ENCODE measurements at places on chromosomes 1 and 21.

- DNase-seq, result peak; percentile 68
These were observed 79.0 kb upstream of the NFASC start for GRCh38 chr1:204791453-204792353.

DNA sequence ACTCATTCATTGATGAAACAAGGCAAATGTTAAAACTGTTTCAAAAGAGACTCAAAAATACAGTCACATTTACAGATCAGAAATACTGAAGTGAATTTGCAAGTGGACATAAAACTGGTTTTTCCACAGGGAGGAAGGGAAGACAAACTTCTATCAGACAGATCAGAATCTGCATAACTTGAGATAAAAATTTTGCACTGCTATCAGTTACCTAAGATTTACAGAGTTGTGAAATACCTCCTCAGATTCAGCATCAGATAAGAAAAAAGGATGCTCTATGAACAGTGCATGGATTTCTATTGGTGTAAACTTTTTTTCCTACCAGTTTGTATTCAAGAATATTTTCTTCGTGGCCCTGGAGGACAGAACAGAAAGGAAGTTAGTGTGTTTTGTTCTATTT is 575.4 kb downstream of the RWDD3 start:
- DNase-seq, result no peak

DNA sequence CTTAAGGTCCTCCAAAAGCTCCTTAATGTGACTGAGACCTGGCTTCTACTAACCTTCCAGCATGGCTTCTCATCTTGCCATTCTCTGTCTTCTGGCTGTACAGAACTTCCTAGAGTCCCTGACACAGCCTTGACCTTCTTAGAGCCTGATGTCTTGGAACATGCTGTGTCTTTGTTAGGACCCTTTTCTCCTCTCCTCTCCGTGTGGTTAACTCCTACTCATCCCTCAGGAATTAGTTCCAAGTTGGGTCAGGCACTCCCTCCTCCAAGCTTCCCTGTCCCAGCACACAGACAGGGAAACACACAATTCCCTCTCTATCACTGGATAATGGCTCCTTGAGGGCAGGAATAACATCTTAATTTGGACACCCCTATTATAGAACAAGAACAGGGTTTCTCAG is 275.4 kb upstream of the USP24 start:
- no peak for DNase-seq

- DNase-seq, result no peak
These were observed 818 bp downstream of the FHL3 start for GRCh38 chr1:38004284-38005108.

DNA sequence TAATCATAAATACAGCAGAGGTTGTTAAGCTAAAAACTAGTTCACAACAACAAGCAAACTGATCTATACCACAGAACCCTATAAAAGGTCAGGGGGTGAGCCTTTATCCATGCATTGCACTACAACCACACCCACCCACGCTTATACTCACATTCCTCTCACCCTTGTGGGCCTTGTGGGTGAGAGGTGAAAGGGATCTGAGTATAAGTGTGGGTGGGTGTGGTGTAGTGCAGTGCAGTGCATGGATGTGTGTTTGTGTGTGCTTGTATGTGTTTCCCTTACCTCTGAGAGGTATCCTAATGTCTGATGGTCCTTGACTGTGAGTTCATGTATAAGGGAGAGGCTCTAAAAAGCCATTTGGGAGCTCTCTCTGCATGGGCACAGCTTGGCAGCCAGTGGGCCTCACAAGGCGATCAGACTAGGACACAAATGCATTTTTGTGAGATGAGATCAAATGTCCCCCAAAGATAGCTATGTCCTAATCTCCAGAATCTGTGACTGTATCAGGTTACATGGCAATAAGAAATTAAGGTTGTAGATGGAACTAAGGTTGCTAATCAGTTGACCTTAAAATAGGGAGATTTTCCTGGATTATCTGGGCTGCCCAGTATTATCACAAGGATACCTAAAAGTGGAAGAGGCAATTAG is 95.5 kb upstream of the DPT start:
- no peak for DNase-seq

DNA sequence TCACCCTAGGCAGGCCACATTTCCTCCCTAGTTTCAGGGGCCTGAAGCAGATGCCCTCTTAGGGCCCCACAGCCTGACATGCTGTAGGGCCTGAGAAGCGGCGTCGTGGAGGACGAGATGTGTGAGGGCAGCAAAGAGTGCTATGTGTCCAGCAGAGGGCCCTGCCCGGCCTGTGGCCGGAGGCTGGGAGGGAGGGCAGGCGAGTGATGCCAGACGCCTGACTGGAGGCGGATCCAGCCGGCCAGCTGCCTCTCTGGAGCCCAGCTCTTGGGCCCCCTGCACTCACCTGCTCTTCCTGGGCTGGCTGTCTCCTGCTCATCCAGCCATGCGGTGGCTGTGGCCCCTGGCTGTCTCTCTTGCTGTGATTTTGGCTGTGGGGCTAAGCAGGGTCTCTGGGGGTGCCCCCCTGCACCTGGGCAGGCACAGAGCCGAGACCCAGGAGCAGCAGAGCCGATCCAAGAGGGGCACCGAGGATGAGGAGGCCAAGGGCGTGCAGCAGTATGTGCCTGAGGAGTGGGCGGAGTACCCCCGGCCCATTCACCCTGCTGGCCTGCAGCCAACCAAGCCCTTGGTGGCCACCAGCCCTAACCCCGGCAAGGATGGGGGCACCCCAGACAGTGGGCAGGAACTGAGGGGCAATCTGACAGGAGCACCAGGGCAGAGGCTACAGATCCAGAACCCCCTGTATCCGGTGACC is at the start of gene GPR37L1:
TSS of gene GPR37L1 (plus strand) at position 279 of the 697 bp plus-strand sequence. CDS start at position 326, 47 bp downstream.
- DNase-seq, result no peak

DNA sequence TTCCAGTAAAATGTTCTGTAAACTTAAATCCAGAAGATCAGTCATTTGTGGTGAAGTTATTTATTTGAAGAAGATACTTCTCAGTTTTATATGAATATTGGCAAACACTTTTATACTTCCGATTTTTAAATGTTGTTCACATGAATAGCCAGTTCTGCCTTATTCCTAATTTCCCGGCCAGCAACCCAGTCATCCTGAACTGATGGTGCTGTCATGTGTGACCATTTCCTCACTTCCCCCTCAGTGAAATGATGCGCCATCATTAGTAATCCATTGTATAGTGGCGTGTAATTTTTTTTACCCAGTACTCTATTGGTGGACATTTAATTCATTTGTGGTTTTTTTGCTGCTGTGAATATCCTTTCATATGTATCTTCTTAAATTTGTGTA is 16.4 kb downstream of the GPSM2 start:
- no peak for DNase-seq

- DNase-seq, result no peak
These were observed 170.2 kb upstream of the GALNT2 start for GRCh38 chr1:229896861-229897260.

DNA sequence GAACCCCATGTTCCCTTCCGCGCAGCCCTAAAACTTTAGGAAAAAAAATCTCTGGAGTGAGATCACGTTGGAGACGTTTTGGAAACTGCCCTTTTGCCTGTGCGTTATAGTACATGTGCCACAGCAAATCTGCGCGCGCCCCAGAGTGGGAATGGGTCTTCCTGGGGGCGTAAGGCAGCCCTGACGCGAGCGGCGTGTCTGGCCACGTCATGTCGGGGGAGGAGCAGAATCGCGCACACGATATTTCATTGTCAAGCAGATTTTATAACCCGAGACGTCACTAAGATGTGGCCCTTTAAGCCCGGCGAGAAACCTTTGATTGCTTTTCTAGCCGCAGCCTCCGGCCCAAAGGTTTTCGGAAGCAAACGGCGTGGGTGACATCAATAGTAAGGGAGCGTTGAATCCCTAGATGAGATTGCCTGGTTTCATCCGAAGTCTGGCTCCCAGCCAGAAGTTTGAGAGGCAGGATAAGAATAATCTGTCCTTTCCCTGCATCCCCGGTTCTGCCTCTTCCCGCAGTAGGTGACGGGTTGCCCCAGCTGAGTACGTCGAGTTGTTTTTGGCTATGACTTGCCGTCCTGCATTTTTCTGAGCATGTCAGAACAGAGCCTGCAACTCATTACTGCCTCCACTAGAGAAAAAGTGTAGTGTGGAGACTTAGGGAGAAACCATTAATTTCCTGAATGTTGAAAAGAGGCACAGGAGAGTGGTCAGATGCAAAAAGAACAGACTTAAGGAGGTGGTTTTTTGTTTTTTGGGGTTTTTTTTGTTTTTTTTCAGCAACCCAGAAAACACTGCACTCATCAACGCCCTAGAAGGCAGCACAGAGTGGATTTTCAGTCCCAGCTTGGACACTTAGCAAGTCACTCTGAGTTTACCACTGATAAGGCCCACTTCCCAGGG is 817 bp upstream of the PMVK start:
- peak; percentile 67 for DNase-seq

DNA sequence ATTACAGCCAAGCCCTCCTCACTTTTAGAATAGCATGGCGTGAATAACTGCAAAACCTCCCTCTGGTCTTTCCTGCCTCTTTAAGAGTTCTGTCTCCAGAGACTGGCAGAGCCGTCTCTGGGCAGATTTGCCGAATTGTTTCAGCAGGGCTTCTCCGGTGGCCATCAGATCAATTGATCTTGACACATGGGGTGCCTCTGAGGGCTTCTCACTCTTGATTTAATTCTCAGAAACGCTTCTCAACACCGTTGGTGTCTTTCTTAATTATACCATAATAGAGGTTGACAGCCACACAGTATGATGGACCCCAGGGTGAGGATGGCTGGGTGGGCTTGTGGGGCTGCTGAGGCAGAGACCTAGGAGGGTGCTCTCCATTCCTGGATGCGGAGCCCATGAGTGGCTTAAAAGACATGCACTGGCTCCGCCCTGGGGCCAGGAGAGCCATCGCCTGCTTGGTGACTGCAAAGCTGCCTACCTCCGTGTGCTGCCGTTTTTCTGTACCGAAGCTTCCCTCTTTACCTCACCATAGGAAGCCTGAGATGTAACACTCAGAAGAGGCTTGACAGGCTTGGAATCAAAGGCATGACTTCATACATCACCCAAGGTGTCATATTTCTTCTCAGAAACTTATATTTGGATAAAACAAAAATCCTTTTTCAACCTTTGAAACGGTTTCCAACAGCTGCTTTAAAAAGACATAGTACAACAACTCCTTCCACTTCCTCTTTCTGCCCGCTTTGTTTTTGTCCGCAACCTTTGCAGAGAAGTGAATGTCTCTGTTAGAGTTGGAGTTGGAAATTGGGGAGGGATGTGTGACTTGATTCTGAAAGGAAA is 82.9 kb downstream of the GALNT2 start:
- no peak for DNase-seq

DNA sequence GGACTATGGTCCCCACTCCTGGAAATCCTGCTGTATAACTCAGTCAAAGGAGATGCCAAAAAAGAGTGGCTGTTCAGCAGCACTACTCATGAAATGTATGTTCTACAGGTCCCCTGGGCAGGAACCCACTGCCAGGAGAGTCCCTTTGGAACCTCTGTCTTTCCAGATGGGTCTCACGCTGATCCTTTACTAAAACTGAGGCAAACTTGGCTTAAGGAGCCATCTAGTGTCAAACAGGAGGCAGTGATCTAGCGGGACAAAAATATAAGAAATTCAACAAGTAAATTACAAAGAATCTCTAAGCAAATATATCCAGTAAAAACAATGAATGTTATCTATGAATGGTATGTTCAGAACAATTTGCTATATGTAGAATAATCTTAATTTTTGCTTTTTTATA is 80.5 kb upstream of the PRMT6 start:
- no peak for DNase-seq

Data from stimulated activated CD8-positive, alpha-beta memory T cell treated with anti-CD3 and anti-CD28 coated beads, Interleukin-7, amount 100 ng/mL, for 1 hour (primary cell).